Mammary epithelial cell (primary cell): ENCODE measurements at places on chromosomes 1 and 21. TPM values are rescaled to one million over a fixed set of nuclear protein-coding genes. Genes with fewer than 3 reads are reported as not detected.

Gene OR2L5
- total RNA-seq: 0.50 TPM

Gene HRNR
- under 0.01 TPM for total RNA-seq

Gene TBX19
- 0.67 TPM for total RNA-seq

Gene OR2T5
- not detected for total RNA-seq

Gene ZNF436
- 9.3 and 12.4 TPM in 2 replicates for total RNA-seq
